Activated T-helper 17 cell treated with anti-CD3 and anti-CD28 coated beads, Interleukin-2, amount 50 U/mL, for 72 hours (primary cell): ENCODE measurements at places on chromosomes 16 and 17. TPM values are rescaled to one million over a fixed set of nuclear protein-coding genes. Genes with fewer than 3 reads are reported as not detected.

Gene C1QL1
- 0.32 TPM for total RNA-seq

Gene RND2
- total RNA-seq = not detected

Gene MYH3
- 1.6 TPM for total RNA-seq

Gene ATP6V0D1
- total RNA-seq = 20.6 TPM

Gene KRTAP2-2
- not detected for total RNA-seq

Gene CCL4
- total RNA-seq = 26.1 TPM

Gene TMEM235
- total RNA-seq = not detected

Gene HBQ1
- total RNA-seq = not detected

Gene TAT
- total RNA-seq = not detected

Gene SOX9
- total RNA-seq = not detected

Gene TEX14
- 0.32 TPM for total RNA-seq

Gene NPLOC4
- 101 TPM for total RNA-seq

Gene NDUFB10
- total RNA-seq = 122 TPM

Gene WNT3
- not detected for total RNA-seq

Gene TEKT5
- 0.19 TPM for total RNA-seq

Gene ETV4
- 0.61 TPM for total RNA-seq

Gene DHX58
- total RNA-seq = 12.0 TPM

Gene CNTNAP4
- total RNA-seq = not detected

Gene HAGHL
- total RNA-seq = 14.0 TPM

Gene UBE2G1
- 65.4 TPM for total RNA-seq

Gene GPRC5B
- total RNA-seq = not detected

Gene BCKDK
- 48.6 TPM for total RNA-seq

- ATAC-seq = no peak
Measured at GRCh38 chr17:69874175-69874670, 200.8 kb upstream of the KCNJ16 start.

GRCh38 chr17:70230850-70231640 lies 61.7 kb downstream of the KCNJ2 start:
- ATAC-seq = no peak

GRCh38 chr17:1050246-1050995 lies 53.5 kb downstream of the TIMM22 start:
- no peak for ATAC-seq

DNA sequence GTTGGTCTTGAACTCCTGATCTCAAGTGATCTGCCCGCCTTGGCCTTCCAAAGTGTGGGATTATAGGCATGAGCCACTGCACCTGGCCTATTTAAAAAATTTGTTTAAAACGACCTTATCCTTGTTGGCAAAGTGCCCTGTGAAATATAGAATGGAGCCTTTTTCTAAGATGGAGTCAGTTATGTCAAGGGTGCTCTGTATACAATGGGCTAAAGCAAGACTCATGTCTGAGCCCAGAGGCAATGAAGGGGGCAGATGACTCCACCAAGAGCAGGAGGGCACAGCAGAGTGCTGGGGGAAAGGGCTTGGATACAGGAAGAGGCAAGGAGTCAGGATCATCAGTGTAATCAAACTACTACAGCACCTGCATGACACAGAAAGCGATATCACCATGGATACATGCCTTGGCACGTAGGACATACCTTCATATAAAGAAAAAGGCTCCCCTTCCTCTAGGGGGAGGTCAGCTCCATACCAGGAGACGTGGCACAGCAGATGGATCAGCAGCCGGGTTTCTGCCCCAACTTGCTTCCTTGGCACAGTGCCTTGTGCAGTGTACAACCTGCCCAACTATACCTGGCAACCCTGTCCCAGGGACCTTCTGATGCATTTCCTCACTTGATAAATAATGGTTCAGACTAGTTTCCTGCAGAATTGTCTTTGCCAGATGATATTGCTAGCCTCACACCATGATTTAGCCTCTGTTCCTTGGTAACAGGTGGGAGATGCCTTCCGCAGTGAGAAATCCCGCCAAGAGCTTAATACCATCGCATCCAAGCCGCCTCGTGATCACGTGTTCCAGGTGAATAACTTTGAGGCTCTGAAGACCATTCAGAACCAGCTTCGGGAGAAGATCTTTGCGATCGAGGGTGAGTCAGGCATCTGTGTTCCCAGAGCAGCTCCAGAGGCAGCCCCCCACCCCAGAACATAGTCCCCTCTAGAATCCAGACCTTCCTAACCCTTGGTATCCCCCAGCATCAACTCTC lies 15.3 kb downstream of the ITGAM start:
- ATAC-seq = no peak

GRCh38 chr16:87496447-87496801 lies 3.6 kb upstream of the ZCCHC14 start:
- peak; percentile 43 for ATAC-seq

DNA sequence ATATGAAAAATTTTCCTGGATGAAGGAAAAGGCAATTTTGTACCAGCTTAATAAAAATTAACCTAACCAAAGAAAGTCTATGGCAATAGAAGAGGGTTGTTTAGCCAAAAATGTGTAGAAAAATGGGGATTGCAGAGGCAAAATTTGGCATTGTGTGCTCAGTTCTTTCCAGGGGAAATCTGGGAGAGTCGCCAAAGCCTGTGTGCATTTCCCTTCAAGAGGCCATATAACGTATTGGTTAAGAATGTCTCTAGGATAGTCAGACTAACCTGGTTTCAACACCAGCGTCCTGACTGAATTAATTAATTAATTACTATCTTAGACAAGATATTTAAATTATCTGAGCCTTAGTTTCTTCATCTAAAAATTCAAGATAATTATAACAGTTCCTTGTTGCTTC lies 44.8 kb upstream of the HLF start:
- ATAC-seq = no peak

GRCh38 chr17:70314506-70314905 lies 145.2 kb downstream of the KCNJ2 start:
- no peak for ATAC-seq

- no peak for ATAC-seq
Measured at GRCh38 chr16:31357324-31358109, 2.5 kb downstream of the ITGAX start.

GRCh38 chr16:23420011-23420410 lies 33.0 kb downstream of the COG7 start:
- ATAC-seq = no peak

DNA sequence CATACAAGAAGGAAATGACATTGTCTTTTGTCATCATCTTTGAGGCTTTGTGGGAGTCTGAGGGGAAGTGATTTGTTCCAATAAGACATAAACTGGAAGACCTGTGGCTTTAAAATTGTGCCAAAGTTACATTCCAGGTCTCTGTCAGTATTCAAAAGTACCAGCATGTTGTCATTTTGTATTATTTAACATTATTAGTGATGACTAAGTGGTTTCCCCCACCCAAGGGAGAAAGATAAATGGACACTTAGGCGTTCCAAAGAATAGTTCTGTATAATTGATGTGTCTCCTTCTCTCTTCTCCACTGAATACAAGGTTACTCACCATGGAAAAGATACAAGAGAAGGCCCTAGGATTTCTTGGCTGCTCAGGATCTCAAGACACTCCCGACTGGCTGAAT lies 3.8 kb downstream of the CFAP97D1 start:
- ATAC-seq = peak; percentile 27

GRCh38 chr16:1283996-1284616 lies 25.3 kb upstream of the UBE2I start:
- no peak for ATAC-seq

- no peak for ATAC-seq
Measured at GRCh38 chr16:63978240-63978639, 1143.6 kb downstream of the CDH11 start.

DNA sequence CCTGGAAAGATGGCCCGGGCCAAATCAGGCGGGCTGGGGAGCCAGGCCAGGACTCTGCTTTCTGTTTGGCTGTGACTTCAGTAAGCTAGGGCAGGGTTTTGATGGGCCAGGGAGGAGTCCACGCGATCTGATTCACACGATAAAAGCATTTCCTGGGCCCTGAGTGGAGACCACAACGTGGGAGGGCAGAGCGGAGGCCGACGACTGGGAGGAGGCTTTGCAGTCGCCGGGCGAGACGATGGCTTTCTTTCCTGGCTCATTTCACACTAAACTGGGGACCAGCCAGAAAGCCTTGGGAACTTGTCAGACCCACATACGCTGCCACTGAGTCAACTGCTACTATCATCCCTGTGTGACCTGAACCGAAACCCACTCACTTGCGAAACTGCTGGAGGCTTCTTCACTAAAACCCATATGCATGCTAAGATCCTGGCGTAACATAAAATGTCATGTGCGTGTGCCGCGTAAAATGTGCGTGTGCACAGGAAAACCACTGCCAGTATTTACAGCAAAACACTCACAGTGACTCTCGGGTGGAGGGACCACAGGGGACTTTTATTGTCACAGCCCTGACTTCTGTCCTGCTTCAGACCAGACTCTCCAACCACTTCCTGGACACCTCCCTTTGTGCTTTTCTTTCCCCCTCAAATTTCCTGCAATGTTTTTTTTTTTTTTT lies 14.2 kb upstream of the RHBDF2 start:
- peak; percentile 91 for ATAC-seq

DNA sequence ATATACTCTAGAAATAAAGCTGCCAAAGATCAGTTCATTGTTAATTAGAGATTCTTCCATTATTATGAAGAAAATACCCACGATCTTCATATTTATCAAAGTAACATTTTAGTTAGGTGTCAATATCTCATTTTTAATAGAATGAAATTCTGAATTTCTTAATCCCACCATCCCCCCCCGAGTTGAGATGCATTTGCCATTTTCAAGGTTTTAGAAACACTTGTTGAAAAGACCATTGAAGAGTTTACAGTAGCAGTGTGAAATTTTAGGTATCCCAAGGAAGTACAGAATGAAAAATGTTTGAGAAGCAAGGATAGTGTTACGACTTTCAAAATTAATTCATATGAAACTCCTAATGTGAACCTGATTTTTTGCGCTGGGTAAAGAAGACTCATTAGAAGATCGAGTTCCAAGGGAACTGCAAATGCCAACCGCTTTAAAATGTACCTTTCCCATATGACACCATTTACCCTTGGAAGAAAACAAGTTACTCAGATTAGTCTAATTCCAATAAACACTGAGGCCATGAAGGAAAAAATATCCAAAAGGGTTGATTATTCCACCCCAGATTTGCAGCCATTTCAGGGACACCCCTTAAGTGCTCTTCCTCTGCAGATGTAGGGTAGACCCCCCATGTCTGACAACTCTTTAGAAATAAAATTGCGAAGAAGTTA lies 731 bp downstream of the IKZF3 start:
- ATAC-seq = no peak

- ATAC-seq = no peak
Measured at GRCh38 chr17:77675816-77676215, 282.7 kb upstream of the TNRC6C start.

DNA sequence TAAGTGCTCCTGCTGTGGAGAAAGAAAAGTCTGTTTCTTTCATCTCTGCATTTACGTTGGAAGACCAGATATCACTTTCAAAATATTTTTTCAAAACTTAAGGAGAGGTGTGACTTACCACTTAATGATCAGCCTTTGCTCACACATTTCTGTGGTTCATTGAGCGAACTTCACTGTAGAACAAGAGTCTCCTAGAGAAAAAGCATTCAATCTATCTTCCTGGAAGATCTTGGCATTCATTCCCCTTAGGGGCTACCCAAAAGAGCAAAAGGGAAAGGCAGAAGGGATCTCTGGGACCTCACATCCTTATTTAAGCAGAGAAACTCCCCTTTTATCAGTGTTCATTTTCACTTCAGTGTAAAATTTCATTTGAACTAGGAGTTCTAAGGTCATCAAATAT lies 61.2 kb downstream of the HS3ST3A1 start:
- no peak for ATAC-seq

- ATAC-seq = no peak
Measured at GRCh38 chr16:22353933-22354541, 20.4 kb downstream of the CDR2 start.

GRCh38 chr16:9107025-9107970 lies 15.9 kb downstream of the HAPSTR1 start:
- peak; percentile 69 for ATAC-seq

- ATAC-seq = no peak
Measured at GRCh38 chr17:31724619-31725018, 134.4 kb downstream of the COPRS start.

DNA sequence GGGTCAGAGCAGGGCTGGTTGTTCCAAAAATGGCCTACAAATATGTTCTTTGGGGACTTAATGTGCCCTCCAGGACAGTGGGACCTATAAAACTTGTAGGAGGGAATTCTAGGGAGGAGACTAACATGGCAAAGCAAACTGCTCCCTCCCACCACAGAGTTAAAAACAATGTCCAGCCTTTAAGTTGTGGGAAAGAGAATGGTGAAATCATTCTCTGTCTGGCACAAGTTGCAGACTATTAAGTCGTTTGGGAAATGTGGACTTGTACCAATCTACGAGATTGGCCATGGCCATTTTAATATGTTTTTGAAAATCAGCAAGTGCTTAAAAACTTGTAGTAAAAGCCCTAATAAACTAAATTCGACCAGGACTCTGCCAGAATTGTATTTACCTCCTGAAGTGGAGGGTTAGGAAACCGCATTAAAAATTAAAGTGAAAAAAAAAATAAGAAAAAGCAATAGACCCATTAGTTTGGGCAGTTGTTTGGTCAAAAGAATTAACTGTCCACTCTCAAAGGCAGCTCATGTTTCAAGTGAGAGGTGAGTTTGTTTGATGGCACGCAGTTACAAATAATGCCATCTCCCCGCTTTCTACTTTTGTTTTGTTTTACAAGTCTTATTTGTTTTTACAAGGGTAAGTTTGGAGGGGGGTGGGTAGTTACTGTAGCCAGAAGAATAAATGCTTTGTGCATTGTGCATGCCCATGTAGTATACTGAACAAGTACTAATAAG lies 32.4 kb downstream of the ANKFN1 start:
- no peak for ATAC-seq

DNA sequence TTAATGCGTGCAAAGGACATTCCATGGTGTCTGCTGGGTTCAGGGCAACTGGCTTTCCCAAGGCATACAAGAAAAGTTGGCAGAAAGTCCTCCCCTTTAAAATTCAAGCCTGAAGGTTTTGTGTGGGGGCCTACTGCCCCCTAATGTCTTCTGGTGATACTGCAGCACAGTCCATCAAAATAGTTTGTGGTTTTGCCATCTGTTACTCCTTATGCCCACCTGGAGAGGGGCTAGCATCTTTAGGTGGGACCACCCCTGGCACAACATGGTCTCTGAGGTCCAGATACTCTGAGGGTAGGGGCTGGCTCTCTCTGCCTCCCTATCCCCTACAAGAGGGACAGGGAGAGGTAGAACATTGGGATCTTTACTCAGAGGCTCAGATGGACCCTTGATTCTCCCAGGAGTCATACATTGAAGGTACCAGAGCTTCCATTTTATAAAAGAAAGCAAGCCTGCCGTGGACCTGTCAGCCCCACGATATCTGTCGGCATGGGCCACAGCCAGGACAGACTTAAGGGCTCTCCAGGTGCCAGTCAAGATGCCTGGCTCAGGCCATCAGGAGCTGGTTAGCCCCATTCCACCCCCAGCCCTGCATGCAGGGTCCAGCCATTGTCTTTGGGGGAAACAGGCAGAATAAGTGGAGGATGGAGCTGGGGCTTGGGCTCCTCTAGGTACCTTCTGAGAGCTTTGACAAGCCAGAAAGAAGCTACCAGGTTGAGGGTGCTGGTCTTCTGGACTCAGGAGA lies 6.3 kb downstream of the ESRP2 start:
- ATAC-seq = no peak

GRCh38 chr17:74295625-74296547 lies 21.9 kb downstream of the DNAI2 start:
- ATAC-seq = no peak

- ATAC-seq = no peak
Measured at GRCh38 chr17:44334727-44335126, 10.1 kb upstream of the SLC25A39 start.

GRCh38 chr17:50218771-50219315 lies 17.4 kb upstream of the COL1A1 start:
- no peak for ATAC-seq
